ENCODE measurements at places on chromosomes 5 and 9.

- DNase-seq, result no peak
These were observed 27.7 kb upstream of the MYO10 start for GRCh38 chr5:16963821-16964220.

DNA sequence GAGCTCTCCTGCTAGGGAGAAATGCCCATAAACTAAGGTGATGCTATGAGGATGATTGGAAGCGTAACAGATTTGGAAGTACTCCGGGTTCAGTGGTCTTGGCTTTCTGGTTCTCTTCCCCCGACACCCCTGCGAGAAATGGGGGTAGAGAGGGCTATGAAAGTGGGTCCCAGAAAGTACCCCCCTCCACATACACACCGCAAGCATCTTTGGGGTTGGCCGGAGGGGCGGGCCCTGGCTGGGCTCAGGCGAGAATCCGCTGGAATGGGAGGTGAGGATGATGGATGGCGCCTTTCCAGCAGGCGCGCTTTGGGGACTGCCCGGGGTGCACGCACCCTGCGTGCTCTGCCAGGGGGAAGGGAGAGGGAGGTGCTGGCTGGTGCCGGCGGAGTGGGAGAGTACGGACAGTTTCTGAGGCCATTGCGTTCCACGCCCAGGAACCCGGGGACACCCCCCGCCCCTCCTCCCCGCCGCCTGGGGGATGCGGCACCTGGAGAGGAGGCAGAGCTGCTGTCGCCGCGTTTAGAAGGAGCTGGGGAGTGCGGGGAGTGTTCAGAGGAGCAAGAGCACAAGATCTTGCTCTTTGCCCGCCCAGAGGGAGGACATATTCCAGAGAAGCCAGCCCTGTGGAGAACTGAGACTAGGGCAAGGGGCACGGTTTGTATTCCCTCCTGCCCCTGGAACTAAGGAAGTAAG, 1.9 kb downstream of the PCSK5 start:
- no peak for DNase-seq

DNA sequence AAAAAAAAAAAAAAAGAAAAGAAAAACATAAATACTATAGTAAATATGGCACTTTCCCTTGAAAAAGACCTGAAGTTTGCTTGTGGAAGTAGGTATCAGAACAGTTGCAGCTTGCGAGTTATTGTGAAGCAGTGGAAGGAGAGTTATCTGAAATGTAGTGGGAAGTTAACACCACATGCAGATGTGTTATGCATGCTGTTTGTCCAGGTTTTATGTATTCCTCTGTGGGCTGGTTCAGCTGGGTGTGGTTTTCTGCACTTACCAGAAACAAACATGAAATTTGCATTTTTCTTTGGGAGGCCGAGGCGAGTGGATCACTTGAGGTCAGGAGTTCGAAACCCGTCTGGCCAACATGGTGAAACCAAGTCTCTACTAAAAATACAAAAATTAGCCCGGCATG, 42.1 kb upstream of the CTNNA1 start:
- DNase-seq, result no peak

DNA sequence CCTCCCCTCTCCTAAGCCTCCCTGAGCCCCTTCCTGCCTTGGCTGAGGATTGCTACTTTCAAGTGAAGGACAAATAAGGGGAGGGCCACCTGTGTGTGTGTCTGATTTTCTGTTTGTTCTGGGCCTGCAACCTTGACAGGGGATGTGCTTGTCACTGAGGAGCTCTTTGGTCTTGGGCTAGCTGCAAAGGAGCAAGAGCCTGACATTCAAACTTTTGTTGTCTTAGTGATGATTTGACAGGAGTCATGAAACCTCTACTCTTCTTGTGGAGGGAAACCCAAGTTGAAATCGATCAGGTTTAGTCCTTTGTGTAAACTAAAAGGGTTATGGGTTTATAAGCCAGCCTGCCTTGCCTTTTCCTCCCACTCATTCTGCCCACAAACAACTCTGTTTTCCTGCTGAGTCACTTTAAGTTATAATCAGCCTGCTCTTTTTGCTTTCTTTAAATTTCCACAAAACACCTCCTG, 16.9 kb downstream of the CLTA start:
- no peak for DNase-seq

- DNase-seq, result no peak
These were observed 18.1 kb downstream of the PITX1 start for GRCh38 chr5:135015942-135016341.

DNA sequence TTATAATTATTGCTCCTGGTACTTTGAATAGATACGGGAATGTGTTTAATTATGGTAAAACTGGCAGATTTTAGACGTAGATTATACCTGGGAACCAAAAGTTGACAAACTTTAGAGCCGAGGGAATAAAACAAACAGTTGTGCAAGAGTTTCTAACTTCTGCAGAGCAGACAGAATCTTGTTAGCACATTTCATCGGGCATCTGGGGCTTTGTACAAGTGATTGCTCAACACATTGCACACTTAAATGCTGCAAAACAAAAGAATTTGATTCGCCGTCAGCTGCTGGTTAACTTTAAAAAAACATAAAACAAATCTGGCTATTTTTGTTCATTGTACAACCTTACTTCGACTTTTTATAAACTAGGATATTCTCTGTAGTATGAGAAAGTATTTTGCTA, 398.1 kb downstream of the MAN2A1 start:
- DNase-seq, result no peak

DNA sequence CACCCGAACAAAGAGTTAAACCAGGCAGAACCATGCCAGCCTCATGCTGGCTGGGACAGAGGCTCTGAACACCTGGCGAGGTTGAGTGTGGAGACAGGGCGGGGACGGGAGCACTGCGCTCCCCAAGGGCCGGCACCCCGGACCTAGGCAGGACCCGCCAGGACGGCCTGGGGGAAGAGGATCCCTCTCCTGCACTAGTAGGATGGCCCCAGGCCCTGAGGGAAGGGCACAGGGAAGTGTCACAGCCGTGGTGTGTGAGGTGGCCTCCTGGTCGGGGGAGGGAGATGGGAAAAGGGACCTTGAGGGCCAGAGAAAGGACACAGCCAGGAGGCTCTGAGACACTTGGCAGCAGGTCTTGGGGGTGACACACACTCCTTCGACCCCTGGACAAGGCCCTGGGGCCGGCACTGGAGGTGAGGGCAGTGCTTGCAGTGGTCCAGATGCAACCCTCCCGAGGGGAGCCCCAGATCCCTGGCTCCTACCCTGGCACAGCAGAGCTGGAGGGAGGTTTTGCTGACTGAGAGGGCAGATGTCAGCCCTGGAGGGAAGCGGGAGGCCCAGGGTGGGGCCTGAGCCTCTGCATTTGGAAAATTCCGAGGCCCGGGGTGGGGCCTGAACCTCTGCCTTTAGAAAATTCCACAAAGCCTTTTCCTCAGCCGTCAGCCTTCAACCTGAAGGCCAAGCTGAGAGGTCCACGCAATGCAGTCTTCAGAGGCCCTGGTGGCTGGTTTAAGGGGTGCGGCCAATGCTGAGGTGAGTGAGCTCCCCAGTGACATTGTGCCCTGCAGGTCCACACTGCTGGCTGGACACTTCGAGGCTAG, 24.8 kb upstream of the TERT start:
- no peak for DNase-seq

- DNase-seq, result no peak
These were observed 101.7 kb downstream of the CDH18 start for GRCh38 chr5:19886123-19886917.

DNA sequence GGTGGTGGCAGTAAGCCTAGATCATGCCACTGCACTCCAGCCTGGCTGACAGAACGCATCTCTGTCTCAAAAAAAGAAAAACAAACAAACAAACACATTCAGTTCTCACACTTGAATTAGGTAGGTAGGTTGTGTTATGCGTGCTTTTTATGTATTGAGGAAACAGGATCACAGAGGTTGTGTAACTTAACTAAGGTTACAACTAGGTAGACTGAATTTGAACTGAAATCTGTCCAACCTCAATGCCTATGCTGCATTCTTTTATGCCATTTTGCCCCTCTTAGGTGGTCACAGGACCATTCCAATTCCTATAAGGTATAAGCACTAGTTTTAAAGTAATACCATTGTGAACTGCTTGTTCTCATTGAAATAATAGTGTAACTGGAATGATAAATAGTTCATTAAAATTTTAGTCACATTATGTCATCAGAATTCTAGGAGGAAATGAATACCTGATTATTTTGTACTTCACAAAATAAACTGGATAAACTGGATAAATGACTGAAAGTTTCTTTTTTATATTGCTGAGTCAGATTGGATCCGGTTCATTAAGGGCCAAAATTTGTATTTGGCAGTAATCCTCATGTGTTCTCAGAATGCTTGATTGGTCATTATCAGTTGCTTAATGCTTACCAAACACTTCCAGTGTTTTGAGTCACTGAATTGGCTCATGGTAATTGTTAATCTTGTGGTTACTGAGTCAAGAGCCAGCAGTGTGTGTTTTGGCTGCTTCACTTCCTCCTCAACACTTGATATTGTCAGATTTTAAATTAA, 7.1 kb downstream of the UBAP1 start:
- no peak for DNase-seq

GRCh38 chr9:77498891-77499290, 149.2 kb downstream of the GNA14 start:
- no peak for DNase-seq

GRCh38 chr9:121219530-121219929, 17.9 kb upstream of the RAB14 start:
- no peak for DNase-seq

DNA sequence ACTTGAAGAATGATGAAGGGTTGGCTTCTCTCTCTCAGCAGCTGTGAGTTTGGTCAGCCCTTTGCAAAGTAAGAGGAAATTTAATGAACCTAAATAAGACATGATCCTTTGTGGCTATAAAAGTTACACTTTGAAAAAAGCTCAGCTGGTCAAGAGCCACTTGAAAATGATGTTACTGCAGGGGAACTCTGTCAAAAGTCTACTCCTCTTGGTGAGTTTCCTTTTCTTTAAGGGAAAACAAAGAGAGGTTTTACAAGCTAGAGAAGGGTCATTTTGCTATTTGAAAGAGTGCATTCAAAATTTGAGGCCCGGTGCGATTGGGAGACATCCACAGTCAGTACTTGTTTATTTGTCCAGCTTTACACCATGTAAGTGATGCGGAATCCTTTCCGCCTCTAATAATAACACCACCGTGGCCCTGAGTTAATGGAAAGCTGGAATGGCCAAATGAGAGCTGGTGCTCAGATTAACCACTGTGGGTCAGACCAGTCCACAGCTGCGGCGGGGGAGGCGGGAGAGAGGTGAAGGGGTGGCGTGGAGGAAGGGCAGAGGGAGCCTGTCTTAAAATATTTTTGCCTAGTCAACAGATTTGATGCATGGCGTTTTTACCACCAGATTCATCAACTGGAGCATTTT, 404.0 kb downstream of the TLE4 start:
- no peak for DNase-seq

GRCh38 chr9:134460206-134460605, 134.0 kb downstream of the RXRA start:
- DNase-seq, result no peak

- no peak for DNase-seq
These were observed 9.2 kb downstream of the ENC1 start for GRCh38 chr5:74631081-74631953.

DNA sequence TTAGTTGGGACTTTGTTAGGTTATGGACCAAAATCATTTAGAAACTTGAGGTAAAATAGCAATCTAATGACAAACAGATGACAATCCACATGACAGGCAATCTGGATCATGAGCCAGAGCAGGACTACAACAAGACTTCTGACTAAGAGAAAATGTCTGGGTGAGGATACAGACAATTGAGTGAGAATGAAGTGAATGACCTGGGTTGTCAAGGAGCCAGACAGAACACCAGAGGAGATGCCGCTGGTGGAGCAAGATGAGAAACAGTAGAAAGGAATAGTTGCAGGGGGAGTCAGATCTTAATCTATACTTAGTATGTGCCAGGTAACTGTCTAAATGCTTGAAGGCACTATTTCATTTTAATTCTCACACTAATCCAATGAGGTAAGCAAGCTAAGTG, 277.8 kb downstream of the PRELID2 start:
- no peak for DNase-seq

DNA sequence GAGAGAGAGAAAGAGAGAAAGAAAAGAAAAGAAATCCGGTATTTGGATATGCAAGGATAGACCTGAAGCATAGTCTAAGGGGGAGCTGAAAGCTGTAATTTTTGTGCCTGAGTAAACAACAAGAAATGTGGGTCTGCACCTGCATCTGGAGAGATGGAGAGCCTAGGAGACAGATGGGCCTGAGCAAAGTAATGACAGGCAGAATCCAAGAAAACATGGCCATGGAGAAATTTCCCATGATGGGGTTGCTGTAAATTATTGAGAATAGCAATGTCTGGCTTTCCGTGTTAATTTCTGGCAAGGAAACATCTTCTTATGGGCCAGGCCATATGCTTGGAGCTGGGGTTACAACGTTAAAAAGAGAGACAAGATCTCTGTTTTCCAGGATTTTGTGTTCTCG, 40.2 kb downstream of the YIPF5 start:
- DNase-seq, result no peak

Measured in NT2/D1 (cell line).